Ascending aorta (tissue), 2 donors: ENCODE measurements at places on chromosomes 12 and 14. TPM values are rescaled to one million over a fixed set of nuclear protein-coding genes. Genes with fewer than 3 reads are reported as not detected.

DNA sequence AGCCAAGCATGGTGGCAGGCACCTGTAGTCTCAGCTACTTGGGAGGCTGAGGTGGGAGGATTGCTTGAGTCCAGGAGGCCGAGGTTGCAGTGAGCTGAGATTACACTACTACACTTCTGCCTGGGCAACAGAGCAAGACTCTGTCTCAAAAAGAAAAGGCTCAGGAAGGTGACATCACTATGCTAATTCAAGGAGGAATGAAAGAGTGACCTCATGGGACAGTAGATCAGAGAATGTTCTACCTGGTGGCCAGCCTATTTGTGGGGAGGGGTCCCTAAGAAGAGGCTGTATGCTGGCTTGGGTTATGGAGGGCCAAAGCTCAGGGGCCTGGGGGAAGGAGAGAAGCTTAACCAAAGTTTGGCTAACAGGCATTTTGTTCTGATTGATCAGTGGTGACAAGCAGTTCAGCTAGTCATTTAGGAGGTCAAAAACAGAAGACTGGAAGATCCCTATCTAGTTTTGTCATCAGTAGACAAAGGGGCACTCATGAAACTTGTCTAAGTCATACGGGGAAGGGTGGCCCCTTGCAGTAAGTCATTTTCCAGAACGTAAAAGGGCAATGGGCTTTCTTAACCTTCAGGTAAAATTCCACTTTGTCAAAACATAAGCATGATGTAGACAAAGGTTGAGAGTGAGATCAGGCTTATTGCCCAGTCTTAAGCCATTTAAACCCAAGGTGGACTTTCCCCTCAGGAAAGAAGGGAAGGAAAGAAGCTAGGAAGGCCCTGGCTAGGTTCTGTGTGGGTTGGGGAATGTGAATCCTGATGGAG, 60.8 kb upstream of the EEA1 start:
- no peak for DNase-seq

DNA sequence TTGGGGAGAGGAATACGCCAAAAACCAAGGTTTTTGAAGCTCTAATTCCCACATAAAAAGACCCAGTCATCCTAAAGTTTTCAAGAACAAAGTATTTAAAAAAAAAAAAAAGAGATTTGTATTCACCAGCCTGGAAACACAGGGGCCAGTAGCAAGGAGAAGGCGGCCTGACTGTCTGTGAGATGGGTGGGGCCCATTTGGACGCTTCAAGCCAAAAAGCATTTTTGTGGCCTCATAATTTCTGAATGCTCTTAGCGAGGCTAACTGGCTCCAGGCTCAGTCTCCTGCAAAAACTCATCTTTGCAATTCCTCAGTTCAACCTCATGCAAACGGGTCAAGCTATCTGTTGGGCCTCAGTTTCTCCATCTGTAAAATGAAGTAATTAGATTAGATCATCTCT, 514.1 kb downstream of the MED13L start:
- no peak for DNase-seq

DNA sequence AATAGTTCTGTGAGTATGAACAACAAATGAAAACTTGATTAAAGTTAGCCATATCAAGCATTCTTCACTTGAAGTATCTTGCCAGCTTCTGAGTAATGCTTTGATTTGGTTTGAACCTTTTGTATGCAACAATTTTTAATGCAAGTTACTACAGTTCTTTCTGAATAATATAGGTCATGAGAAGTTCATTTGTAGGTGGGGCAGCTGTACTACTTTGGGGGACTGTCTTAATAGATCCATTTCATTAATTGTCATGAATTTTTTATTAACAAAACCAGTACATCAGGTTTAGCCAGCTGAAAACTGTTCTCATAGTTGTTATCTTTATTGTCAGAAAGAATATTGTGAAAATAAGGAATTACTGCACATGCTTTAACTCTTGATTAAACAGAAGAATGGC, 142.7 kb downstream of the FOXA1 start:
- DNase-seq = no peak

GRCh38 chr14:60249321-60250256, 568 bp downstream of the PPM1A start:
- DNase-seq = no peak

The ACOT4 gene
- total RNA-seq = 1.9 TPM

DNA sequence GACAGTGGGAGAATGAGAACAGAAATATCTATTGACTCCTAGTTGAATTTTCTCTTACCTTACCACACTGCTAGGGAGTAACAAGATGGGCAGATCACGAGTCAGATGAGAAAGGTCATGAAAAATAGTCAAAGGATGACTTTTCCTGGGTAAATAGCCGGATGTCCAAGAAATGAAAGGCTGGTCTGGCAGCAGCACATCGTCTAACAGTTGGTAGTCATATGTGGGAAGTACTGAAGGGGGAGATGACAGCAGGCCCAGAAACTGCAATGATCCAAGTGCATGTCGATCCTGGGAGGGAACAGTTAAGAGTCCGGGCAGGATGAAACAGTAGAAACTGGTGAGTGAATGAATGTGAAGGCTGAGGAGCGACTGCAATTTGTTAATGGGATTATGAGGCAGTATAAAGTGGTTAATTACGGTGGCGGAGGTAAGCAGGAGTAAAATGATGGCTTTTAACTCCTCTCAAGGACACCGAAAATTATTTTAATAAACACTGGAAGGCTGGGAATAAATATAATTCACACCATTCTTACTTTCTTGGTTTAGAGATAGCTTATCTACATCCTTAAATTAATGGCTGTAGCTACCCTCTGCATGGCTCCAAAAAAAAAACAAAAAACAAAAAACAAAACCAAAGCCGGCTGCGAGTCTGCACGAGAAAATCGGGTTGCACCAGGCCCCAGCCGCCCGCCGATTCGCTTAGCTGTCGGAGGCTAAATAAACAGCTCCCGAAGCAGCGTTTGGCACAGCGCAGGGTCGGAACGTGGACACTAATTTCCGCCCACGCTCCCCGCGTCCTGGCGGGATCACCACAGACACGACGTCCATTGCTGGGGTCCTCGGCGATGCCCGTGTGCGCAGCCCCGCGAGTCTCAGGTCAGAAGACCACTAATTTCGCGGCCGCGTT, 1.0 kb upstream of the ERC1 start:
- no peak for DNase-seq

The CCDC177 gene
- not detected for total RNA-seq

The CRACR2A gene
- 0.53 TPM for total RNA-seq

DNA sequence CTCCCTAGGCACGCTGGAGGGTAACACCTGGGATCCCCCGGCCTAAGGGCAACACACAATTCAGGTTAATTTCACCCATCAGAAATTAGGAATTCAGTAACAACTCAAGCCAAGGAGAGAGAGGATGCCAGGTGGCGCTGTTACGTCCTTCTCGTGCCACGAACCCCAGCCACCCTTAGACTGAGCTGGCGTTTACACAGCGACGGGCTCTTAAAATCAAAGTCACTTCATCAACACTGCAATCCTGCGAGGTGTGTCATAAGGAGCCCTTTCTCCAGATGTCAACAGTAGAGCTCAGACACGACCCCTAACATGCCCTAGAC, 110.6 kb upstream of the TMEM132D start:
- DNase-seq = no peak

The C12orf60 gene
- not detected for total RNA-seq

DNA sequence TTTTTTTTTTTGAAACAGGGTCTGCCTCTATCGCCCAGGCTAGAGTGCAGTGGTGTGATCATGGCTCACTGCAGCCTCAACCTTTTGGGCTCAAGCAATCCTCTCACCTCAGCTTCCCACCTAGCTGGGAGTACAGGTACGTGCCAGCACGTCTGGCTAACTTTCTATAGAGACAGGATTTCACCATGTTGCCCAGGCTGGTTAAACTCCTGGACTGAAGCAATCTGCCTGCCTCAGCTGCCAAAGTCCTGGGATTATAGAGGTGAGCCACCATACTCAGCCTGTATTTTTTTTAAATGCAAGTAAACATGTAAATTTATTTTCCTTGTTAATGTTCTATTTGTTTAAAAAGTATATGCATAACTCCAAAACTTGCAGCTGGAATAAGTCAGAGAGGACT, 80.4 kb downstream of the EEA1 start:
- no peak for DNase-seq

- DNase-seq = no peak
These were observed 154.1 kb upstream of the GRIP1 start for GRCh38 chr12:66832997-66833396.

DNA sequence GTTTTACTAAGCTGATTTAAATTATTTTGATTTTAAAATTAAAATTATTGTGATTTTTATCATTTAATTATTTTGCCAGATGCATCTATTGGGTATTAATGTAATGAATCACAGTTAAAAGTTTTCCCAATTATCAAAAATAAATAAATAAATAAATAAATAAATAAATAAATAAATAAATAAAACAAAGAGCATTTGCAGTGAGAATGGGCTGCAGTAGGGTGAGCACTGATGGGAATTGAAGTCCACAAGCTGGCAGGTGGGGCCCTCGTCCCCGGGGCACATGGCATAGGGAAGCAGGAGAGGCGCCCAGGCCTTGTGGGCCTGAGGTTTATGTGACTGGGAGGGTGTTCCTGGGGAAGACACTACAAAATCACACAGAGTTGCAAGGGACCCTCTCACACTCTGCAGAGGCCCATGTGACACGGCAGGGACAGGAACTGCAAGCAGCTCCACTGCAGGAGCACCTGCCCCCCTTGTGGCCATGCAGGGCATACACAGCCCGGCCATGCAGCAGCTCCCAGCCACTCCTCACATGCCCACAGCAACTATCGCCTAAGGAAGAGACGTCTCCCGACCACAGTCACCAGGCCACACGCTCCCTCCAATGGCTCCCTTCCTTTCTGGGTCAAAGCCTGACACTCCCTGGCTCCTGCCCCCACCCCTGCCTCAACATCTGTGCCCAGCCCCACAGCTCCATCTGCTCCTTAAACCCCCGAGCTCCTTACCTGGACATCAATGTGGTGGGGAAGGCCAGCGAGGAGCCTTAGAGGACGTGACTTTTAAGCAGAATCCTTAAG, 256.3 kb upstream of the SFSWAP start:
- no peak for DNase-seq

DNA sequence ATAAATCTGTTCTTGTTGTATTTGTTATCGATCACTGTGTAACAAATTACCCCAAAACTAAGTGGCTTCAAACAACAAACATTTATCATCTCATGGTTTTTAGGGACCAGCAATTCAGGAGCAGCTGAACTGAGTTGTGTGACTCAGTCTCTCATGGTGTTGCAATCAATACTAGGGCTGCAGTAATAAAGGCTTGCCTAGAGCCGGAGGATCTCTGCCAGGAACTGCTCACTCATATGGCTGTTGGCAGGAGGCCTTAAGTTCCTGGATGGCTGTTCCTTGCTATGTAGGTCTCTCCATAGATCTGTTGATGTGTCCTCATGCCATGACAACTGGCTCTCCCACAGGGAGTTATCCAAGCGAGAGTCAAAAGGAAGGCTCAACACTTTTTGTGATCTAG, 3.8 kb upstream of the PSMC6 start:
- no peak for DNase-seq

- DNase-seq = no peak
These were observed 183.4 kb downstream of the SLC25A21 start for GRCh38 chr14:36988989-36989388.

DNA sequence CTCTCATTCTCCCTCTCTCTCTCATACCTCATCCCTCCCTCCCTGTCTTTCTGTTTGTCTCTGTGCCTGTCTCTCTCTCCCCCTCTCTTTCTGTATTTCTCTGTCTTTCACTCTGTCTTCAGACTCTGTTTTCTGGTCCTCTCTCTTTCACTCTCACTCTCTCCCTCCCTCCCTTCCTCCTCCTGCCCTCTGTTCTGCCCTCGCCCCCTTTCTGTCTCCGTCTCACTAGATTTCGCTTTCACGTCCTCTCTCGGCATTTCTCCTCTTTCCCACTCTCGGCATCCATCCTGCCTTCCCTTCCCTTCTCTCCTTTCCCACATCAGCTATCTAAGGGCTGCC, 183.0 kb downstream of the PHETA1 start:
- DNase-seq = no peak

DNA sequence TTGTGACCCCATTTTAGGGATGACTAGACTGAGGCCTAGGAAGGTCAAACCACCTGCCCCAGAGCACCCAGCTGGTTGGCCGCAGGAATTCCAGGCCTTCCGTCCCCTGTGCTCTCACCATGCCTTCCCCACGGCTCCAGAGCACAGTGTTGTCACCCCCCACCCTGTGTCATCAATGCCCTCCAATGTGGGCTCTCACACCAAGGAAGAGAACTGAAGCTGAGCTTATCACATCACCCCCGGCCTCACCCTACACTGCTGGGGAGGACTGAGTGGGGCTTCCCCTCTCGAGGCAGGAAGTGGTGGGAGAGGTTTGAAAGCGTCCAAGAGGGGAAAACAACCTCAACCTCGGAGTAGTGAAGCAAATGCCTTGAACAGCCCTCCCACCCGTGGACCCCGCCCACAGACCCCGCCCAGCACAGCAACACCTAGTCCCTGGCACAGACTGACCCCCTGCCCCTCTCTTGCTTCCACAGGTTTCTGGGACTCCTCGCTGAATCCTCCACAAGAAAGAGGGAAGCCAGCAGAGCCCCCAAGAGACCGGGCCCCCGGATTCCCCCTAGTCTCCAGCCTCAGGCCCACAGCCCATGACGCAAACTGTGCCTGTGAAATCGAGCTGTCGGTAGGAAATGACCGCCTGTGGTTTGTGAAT, 97.2 kb downstream of the LGMN start:
- peak; percentile 80 for DNase-seq

GRCh38 chr12:29726741-29727348, 56.9 kb downstream of the TMTC1 start:
- DNase-seq = no peak

GRCh38 chr12:76142305-76142704, 57.8 kb upstream of the NAP1L1 start:
- DNase-seq = no peak

- no peak for DNase-seq
These were observed 6.7 kb downstream of the ANO4 start for GRCh38 chr12:100801320-100801719.

The ZDHHC22 gene
- total RNA-seq = not detected

GRCh38 chr12:89260841-89261637, 91.3 kb downstream of the DUSP6 start:
- DNase-seq = no peak

- no peak for DNase-seq
These were observed 604 bp upstream of the MAGOHB start for GRCh38 chr12:10614056-10614370.

GRCh38 chr12:105798256-105798845, 340.4 kb downstream of the NUAK1 start:
- DNase-seq = no peak

The KRT81 gene
- total RNA-seq = not detected

- DNase-seq = no peak
These were observed 55.0 kb upstream of the NELL2 start for GRCh38 chr12:44930972-44931600.
